ENCODE measurements at places on chromosomes 3 and 15.

DNA sequence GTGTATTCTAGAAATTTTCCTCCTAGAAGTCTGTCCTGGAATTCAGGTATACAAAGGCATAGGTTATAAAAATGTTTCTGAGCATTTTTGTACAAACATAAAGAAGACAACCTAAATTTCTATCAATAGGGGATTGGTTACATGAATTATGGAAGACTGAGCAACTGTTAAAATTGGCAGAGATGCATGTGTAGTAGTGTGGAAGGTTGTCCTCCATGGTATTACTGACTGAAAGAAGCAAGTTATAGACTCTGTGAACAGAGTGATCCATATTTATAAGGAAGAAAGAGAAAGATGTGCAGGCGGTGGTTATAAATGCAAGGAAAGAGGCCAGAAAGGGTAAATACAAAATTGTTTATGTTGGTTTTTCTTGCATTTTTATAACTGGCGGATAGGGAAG, 38.3 kb upstream of the CMTM7 start:
- no peak for DNase-seq

- no peak for DNase-seq
These were observed 683.4 kb upstream of the CFAP20DC start for GRCh38 chr3:59733041-59733809.

DNA sequence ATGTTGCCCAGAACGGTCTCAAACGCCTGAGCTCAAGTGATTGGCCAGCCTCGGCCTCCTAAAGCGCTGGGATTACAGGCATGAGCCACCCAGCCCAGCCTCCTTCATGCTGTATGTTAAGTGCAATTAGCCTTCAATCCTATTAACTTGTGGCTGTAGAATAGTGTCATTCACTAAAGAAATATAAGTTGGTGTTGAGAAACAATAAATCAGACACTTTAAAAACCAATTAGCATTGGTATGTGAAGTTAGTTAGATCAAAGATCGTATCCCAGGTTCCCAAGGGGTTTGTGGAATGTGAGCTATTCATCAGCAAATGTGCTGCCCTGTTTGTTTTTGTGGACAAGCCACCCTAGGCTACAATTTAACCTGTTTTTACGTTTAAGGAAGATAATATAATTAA, 11.0 kb upstream of the PIK3CB start:
- no peak for DNase-seq

GRCh38 chr15:79501086-79501485, 69.0 kb downstream of the MINAR1 start:
- no peak for DNase-seq

GRCh38 chr3:135539351-135539750, 426.2 kb upstream of the PPP2R3A start:
- DNase-seq = no peak

DNA sequence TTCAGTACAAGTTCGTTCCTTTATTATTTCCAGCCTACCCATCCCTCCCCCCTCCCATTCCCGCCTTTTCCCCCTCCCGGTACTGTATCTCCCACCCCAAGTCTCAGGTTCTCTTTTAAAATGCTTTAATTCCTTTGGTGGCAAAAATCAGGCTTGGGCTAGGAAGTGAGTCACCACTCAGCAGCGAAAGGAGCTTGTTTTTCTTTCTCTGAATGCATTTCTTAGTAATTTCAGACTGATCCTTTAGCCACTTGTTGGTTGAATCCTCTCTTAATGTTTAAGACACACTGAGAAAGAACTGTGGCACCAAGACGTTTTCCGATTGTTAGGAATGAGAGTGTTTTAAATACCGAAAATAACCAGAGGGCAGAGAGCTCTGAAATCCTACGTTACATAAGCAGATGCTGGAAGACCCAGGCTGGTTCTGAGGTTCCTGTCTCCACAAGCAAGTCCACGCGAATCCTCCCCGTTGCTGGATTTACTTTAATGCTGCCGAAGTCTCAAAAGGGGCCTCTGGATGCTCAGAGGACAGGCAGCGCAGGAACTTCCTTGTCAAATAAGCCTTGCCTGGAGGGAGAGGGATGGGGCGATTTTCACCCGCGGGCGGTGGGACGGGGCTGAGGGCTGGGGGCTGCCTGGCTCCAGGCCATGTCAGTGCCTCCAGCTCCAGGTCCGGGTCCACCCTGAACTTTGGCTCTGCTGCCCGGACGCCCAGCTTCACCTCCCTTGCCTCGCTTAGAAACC, 854 bp upstream of the COL8A1 start:
- no peak for DNase-seq

GRCh38 chr3:34483311-34483887, 685.0 kb downstream of the PDCD6IP start:
- DNase-seq = no peak

- DNase-seq = no peak
These were observed 378.1 kb downstream of the LRTM1 start for GRCh38 chr3:54549607-54550220.

GRCh38 chr3:12992629-12993516, 80.4 kb downstream of the IQSEC1 start:
- DNase-seq = no peak

DNA sequence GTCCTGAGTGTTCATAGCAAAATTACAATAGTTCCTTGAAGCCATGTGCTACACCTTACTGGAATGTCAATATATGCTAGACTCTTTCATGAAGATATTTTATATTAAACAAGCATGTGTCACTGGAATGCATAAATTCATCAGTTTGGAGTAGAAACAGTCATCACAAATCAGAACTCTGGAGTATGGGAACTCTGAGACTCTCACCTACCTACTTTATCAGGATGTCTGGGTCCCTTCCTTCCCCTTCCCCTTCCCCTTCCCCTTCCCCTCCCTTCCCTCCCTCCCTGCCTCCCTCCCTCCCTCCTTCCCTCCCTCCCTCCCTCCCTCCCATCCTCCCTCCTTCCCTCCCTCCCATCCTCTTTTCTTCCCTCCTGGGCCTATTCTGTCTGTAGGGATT, 144.7 kb upstream of the PEX5L start:
- DNase-seq = no peak

GRCh38 chr3:171895291-171895690, 52.1 kb downstream of the TMEM212 start:
- DNase-seq = no peak

DNA sequence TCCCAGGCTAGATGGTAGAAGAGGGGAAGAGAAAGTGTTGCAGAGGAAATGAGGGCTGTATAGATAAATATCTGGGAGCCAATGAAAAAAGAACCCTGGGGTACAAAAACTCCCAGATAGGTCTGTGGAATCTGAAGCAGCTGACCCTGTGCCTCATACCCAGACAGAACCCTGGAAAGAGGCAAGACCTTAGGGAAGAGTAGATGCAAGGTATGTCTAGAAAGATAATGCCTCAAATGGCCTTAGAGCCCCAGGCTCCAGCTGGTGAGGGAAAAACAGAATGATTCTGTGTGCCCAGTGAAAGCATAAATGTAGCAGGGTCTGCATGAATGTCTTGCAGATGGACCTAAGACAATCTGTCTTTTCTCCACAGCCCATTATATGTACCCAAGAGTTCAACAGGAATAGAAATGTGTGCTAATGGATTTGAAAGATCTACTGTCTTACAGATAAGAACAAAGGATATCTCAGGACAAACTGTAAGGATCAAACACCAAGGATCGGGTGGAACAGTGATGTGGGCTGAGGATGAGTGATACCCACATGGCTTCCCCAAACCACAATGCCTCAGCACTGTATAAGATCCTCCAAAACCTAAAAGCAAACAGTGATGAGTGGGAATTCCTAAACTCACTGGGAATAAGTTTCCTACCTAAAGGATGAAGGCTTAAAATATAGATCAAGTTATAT, 58.8 kb downstream of the NCEH1 start:
- DNase-seq = no peak

DNA sequence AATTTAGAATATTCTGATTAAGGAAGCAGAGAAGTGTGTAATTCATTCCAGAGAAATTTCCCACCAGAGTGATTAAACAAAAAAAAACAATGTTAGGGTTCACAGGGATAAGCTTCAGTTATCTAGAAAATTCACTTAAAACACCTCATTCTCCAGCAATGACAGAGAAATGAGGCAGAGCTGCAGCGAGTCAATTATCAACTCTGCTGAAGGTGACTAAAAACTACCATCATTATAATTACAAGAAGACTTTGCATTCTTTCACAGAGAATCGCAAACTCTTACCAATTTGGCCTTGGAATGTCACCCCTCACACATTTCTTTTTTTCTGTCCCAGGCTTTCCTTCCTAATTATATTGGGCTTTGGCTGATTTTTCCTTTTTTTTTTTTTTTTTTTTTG, 117.1 kb downstream of the RAB11A start:
- DNase-seq = no peak

DNA sequence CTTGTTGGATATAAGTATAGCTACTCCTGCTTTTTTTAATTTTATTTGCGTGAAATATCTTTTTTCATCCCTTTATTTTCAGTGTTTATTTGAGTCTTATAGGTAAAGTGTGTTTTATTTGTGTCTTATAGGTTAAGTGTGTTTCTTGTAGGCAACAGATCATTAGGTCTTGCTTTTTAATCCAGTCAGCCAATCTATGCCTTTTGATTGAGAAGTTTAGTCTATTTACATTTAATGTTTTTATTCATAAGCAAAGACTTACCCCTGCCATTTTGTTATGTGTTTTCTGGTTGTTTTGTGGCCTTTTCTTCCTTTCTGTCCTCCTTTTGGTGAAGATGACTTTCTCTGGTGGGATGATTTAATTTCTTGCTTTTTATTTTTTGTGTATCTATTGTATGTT, 232.0 kb downstream of the RAP2B start:
- no peak for DNase-seq

DNA sequence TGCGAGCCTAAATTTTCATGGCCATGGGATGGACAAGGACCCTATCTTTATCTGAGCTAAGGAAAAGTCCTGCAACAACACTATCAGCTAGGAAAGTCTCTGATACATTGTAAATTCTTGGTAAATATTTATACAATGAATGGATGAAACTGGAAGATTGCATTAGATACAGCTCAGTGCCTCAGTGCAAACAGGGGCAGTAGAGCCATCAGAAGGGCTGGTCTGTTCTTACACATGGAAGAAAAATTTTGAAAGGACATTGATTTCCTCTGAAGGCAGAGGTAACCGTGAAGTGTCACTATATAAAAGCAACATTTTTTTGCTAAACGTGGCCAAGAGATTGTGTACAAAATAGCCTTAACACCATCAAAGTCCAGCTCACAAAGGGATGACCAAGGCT, 153.2 kb upstream of the GADL1 start:
- DNase-seq = no peak

DNA sequence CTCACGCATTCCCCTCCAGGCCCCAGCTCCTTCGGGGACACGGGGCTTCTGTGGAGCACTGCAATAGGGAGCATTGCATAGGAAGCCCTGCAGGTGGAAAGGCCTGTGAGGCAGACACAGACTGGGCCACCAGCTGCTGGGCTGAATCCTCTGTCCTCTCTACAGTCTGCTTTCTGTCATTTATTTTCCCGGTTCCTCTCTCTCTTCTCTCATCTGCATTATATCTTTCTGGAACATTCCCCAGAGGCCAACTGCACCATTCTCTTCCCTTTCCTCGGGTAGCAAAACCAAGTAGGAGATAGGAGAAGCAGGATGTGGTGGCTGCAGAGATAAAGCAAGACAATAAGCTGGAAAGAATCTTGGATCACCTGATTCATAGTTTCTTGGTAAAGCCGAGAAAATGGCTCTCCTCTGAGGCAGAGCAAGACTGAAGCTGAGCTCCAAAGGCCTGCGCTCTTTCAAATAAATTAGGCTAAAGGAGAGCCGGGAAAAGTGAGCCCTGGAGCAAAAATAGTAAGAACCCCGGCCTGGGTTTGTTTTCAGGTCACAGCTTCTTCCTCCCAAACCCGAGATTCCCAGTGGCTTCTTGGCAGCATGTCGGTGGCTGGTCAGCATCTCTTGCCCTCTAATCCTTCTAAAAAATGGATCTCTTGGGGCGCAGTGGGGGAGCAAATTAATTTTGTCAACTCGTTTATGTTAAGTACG, 5.3 kb downstream of the TM4SF4 start:
- no peak for DNase-seq

DNA sequence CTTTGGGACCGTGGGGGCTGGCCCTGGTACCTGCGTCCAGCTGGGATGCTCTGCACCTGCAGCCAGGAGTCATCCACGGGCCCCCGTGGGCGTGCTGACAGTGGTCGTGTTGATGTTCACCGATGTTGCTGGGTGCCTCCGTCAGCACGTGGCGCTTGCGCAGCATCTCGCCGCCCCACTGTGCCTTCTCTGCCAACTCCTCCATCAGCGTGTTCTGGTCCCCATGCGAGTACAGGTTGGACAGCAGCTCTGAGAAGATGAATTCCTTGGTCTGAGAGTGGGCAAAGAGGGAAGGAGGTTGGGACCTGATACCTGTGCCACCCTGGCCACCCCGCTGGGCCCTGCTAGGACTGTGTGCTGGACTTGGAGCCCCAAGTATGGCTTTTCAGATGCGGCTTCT, 61.4 kb downstream of the ADAMTS7 start:
- no peak for DNase-seq

- DNase-seq = no peak
These were observed 14.1 kb downstream of the CCDC33 start for GRCh38 chr15:74250266-74250665.

All from NCI-H2081 treated with DMSO at 0.1 percent for 48 hours (cell line).